ENCODE measurements at places on chromosomes 2 and 18. TPM values are rescaled to one million over a fixed set of nuclear protein-coding genes. Genes with fewer than 3 reads are reported as not detected.

GRCh38 chr18:13302457-13303225 is 84.1 kb downstream of the LDLRAD4 start:
- no peak for DNase-seq

- peak; percentile 18 for DNase-seq
These were observed 240.5 kb downstream of the BCL2 start for GRCh38 chr18:63079114-63079513.

- DNase-seq = no peak
These were observed 49.4 kb downstream of the CAVIN2 start for GRCh38 chr2:191797500-191797899.

GRCh38 chr18:67525328-67526099 is 9.0 kb upstream of the DSEL start:
- DNase-seq = peak; percentile 75

EFHD1 gene
- total RNA-seq = 0.71 TPM

Measured in SK-MEL-5 (cell line).